ENCODE measurements at places on chromosomes 4 and X.

DNA sequence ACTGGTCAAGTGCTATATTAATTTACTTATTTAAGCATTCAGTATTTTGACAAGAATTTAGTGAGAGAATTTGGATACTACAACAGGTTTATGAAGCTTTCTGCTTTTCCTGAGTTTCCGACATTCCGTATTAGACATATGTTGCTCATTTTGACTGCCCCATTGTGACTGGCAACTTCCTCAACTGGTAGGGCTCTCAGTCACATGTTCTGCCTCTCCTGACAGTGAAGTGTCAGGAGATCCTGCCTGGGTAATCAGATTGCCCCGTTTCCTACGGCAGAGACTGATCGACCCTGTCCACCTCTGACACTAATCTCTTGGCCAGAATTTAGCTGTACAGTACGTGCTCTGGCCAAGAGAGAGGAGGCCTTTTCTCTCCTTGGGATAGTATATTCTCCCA is 49.5 kb downstream of the CLNK start:
- no peak for DNase-seq

DNA sequence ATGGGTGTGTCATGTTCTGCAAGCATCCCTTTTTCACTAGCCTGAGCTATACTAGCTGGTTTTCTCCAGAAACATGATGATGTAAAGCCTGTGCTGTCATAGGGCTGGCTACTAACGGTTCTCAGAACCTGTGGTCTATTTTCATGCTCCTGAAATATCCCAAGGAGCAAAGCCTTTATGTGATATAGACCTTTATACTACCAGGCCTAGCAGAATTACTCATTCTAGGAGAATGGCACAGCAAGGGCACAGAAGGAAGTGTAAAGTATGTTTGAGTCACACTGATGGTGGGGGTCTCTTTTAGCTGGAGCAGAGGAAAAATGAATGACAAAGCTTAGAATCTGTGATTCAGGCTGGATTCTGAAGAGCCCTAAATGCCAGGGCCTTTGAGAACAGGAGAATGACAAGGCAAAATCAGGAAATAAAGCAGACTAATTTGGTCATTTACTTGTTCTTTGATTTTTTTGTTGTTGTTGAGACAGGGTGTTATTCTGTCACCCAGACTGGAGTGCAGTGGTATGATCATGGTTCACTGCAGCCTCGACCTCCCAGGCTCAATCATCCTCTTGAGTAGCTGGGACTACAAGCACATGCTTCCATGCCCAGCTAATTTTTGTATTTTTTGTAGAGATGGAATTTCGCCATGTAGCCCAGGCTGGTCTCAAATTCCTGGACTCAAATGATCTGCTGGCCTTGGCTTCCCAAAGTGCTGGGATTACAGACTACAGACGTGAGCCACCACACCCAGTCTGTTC is 11.8 kb downstream of the TCEAL1 start:
- DNase-seq: no peak

- no peak for DNase-seq
Measured at GRCh38 chr4:139851133-139851532, 185.5 kb downstream of the MGST2 start.

DNA sequence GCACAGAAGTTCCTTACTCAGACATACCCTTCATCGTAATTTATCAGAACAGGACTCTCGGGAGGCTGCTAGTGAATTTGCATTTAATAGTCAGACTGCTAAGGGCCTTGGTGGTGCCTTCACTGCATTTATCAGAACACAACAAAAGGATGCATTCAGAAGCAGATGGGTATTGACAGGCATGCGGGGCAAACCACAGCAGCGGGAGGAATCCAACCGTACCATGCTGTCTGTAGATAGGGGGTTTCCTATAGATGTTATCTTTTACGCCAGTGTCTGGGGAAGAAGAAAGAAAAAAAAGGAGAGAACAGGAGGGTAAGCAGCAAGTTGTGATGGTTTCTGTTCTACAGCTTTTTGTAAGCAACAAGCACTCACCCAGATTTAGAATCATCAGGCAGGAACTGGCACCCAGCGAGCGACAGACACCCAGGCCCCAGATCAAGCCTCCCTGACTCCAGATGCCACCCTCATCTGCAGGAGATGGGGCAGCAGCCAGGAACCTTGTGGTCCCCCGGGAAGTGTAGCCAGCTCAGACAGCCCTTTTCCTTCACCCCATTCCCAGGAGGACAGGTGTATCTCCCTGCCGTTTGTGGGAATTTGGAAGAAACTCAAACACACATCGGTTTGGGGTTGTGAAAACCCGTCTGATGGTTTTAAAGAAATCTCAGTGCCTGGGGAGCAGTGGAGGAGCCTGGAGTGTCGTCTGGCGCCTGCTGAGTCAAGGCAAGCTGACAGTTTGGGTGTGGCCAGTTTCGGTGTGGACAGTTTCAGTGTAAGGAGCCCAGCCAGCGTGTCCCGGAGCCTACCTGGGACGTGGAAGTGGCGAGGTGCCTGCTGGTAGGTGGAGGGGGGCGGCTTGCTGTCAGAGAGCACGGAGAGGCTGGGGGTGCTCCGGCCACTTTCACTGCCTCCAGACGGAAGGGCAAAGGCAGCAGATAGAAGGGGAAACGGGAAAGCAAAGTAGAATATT is 80.0 kb upstream of the AFAP1 start:
- DNase-seq: no peak

- DNase-seq: no peak
Measured at GRCh38 chr4:186081202-186081807, 12.3 kb downstream of the TLR3 start.

DNA sequence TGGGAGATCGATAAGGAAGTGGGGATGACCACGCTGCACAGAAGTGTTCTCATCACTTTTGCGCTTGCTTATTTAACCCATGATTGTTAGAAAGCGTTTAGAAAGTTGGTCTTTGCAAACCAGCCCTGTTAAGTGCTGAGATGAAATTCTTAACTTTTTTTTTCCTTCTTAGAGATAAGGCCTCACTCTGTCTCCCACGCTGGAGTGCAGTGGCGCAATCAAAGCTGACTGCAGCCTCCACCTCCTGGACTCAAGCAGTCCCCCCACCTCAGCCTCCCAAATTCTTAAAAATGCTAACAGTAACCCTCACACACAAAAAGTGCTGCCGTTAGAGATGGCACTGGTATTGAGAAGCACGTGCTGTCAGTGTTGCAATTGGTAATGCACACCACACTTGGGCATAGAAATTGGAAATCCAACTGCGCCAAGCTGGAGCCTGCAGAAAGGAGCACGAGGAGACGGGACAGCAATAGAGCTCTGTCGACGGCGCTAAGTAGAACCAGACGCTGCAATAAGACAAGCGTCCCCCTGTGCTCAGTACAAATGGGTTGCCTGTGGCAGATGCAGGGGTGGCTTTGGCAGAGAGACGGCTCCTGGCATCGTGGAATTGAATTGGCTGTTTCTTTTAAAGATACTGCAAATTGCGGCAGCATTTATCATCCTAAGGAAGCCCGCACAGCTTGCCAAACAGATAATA is 113.4 kb downstream of the TBL1X start:
- DNase-seq: no peak

- no peak for DNase-seq
Measured at GRCh38 chr4:77734928-77735327, 84.2 kb downstream of the CNOT6L start.

- DNase-seq: no peak
Measured at GRCh38 chrX:7983581-7983980, 56.4 kb upstream of the PNPLA4 start.

GRCh38 chr4:177699365-177700213 is 257.4 kb upstream of the AGA start:
- no peak for DNase-seq

GRCh38 chr4:82519072-82519471 is 42.7 kb downstream of the TMEM150C start:
- no peak for DNase-seq

Data from nucleus accumbens (tissue), 56 donors.